ENCODE measurements at places on chromosomes 4 and X. TPM values are rescaled to one million over a fixed set of nuclear protein-coding genes. Genes with fewer than 3 reads are reported as not detected.

Gene PRKX
- 5.1 TPM for total RNA-seq

Gene PAGE1
- total RNA-seq: not detected

Gene ZXDB
- total RNA-seq: 5.4 TPM

Gene COX7B2
- not detected for total RNA-seq

Gene NDST4
- not detected for total RNA-seq

Gene CHIC1
- 11.4 TPM for total RNA-seq

Gene ZCCHC12
- not detected for total RNA-seq

Gene HDX
- total RNA-seq: 0.99 TPM

Gene MEPE
- total RNA-seq: not detected

Measured in left ventricle myocardium superior (tissue), 1 donor.